ENCODE measurements at places on chromosomes 2 and 18.

DNA sequence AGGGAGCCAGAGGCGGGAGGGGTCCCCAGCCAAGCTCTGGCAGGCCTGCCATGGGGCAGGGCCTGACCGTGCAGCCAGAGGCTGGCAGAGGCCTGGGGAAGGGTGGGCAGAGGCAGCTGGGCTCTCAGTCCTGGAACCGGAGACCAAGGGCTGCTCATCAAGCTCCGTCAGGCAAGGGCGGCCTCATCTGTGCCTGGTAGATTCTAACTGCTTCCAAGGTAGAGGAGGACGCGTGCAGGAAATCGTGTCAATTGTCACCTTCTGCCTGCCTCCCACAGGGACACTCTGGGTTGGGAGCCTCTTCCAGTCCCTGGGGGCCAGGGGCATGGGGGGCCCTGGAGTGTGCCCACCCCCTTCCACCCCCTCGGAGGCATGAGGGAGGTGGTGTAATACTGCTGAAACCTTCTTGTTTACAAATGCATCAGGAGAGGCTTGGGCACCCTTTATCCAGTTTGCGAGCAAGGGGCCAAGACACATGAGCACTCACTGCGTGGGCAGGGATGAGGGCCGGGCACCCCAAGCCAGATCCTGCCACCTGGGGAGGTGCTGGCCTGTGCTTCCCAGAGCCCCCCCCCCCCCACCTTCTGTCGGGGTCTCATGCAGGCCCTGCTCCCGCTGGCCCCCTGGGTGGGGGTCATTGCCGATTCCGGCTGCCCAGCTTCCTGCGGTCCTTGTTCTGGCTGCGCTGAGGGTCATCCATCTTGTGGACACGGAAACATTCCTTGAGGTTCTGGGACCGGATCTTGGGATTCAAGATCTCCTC, 9.0 kb downstream of the SNORC start:
- no peak for DNase-seq
- H3K27me3 ChIP-seq: peaks cover 7% of the 10 kb centered on the region
- H3K4me3 ChIP-seq: no peak overlapping the region
- no peaks in the 10 kb centered on the region for H3K36me3 ChIP-seq

- H3K27me3 ChIP-seq: no peaks in the 10 kb centered on the region
- no peak overlapping the region for H3K27ac ChIP-seq
- no peak for DNase-seq
- H3K4me1 ChIP-seq: no peaks in the 10 kb centered on the region
Observed at GRCh38 chr18:47635416-47635815, 295.0 kb downstream of the SMAD2 start.

DNA sequence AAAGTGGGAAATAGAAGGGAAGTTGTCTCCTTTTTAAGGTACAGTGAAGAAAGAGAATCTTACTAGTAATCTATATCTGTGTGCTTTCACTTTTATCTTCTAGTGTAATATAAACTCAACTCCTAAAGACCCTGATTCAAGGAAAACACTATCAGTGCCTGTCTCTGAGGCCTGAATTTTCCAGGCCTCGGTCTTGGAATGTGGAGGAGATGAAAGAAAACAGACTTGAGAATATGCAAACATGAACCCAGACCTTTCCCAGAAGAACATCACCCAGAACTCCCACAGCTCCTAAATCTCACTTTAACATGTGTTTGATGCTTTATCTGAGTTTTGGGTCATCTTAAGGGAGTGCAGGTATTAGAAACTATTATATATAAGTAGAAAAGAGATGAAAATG, 51.8 kb downstream of the EPB41L5 start:
- H3K27ac ChIP-seq: no peak overlapping the region
- H3K36me3 ChIP-seq: no peaks in the 10 kb centered on the region
- H3K27me3 ChIP-seq: peaks cover 5% of the 10 kb centered on the region
- H3K4me1 ChIP-seq: no peaks in the 10 kb centered on the region

- no peak for DNase-seq
- H3K27me3 ChIP-seq: peaks cover 16% of the 10 kb centered on the region
- H3K4me1 ChIP-seq: peaks cover 7% of the 10 kb centered on the region
- no peak overlapping the region for H3K27ac ChIP-seq
Observed at GRCh38 chr2:42008241-42008921, 39.4 kb upstream of the PKDCC start.

- DNase-seq: no peak
- peaks cover 2% of the 10 kb centered on the region for H3K4me1 ChIP-seq
- H3K4me3 ChIP-seq: no peak overlapping the region
- no peaks in the 10 kb centered on the region for H3K27me3 ChIP-seq
- H3K36me3 ChIP-seq: peaks cover 22% of the 10 kb centered on the region
- H3K27ac ChIP-seq: no peak overlapping the region
Observed at GRCh38 chr2:20288642-20289340, 61.9 kb downstream of the PUM2 start.

GRCh38 chr18:36432880-36433555, 135.5 kb downstream of the FHOD3 start:
- H3K27ac ChIP-seq: no peak overlapping the region
- H3K4me1 ChIP-seq: no peaks in the 10 kb centered on the region
- H3K36me3 ChIP-seq: no peaks in the 10 kb centered on the region
- H3K27me3 ChIP-seq: no peaks in the 10 kb centered on the region

GRCh38 chr2:52874466-52875106, 893.0 kb upstream of the CHAC2 start:
- H3K27me3 ChIP-seq: no peaks in the 10 kb centered on the region
- no peak overlapping the region for H3K27ac ChIP-seq
- no peaks in the 10 kb centered on the region for H3K36me3 ChIP-seq
- H3K4me3 ChIP-seq: no peak overlapping the region

DNA sequence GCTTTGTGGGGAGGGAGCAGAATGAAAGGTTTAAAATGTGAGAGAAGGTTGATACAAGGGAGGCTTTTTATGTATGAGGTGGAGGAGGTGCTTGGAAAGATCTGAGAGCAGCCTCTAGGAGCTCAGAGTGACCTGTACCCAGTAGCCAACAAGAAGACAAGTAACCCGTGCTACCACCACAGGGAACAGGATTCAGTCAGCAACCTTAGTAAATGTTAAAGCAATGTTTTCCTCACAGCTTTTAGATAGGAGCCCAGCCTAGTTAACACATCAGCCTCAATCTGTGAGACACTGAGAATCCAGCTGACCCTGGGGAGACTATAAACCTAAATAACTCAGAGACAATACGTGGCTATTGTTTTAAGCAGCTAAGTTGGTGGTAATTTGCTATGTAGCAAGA, 194.9 kb upstream of the NT5C1B start:
- no peak overlapping the region for H3K27ac ChIP-seq
- no peak overlapping the region for H3K4me3 ChIP-seq
- no peak for DNase-seq
- H3K36me3 ChIP-seq: no peaks in the 10 kb centered on the region
- no peaks in the 10 kb centered on the region for H3K4me1 ChIP-seq

- H3K4me1 ChIP-seq: no peaks in the 10 kb centered on the region
- H3K4me3 ChIP-seq: no peak overlapping the region
- DNase-seq: no peak
- no peaks in the 10 kb centered on the region for H3K36me3 ChIP-seq
- H3K27ac ChIP-seq: no peak overlapping the region
Observed at GRCh38 chr2:23649819-23650218, 264.8 kb downstream of the KLHL29 start.

DNA sequence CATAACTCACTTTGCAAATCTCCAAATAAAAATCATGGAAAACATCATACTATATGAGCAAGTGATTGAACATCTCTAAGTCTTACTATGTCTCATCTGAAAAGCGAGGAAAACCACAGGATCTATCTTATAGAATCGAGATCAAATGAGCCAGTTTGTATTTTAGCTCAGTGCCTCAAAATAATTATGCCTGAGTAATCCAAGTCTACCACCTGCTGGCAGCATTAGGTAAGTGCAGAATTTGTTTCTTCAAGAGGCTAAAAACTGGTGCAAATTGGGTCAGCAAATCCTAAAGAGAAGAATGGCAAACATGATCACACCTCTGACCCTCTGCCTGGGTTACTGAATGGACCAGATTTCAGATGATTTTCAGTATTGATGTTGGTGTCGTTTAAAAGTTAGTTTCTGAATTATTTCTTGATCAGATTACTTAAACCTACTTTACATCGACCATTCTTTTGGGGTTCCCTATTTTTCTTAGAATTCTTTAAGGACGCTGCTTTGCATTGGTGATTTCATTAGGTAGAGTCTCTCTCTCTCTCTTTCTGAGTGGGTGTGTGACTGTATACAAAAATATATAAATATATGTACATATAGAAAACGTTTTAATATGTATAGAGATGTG, 12.7 kb upstream of the FHOD3 start:
- peaks cover 1% of the 10 kb centered on the region for H3K4me1 ChIP-seq
- H3K4me3 ChIP-seq: no peak overlapping the region
- H3K27ac ChIP-seq: no peak overlapping the region

DNA sequence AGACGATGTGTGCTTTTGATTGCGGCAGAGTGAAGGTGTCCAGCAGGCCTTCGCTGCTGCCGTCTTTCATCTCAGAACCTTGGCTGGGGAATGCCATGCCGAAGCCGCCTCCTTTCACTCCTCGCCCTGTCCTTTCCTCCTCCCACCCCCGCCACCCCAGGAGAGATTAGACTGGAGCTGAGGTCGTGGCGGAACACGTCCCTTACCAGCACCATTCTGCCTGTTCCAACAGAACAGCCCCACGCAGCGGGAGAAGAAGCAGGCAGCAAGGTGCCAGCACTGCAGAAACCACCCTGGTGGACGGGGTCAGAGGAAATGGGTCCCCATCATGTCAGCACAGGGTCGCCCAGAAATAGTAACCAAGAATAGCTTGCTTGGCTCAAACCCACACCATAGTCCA, 24.8 kb upstream of the RBM44 start:
- peaks cover 72% of the 10 kb centered on the region for H3K36me3 ChIP-seq
- H3K27me3 ChIP-seq: no peaks in the 10 kb centered on the region
- no peaks in the 10 kb centered on the region for H3K4me1 ChIP-seq
- H3K27ac ChIP-seq: no peak overlapping the region

DNA sequence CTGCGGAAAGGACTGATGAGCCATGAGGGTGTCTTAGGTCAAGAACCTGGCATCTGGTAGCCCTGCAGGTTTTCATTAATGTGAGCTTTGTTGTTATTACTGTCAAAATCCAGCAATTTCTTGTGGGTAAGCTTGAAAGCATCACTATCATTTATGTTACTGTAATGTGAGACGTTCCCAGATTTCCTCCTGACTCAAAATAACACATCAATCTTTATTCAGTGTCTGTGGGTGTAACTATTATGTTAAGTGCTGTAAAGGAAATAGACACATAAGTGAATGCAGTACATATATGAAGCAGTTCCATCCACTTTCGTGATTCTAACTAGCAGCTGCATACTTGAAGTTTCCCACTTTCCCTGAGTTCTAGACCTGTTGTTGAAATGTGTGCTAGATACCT, 89.8 kb downstream of the FHOD3 start:
- H3K27ac ChIP-seq: no peak overlapping the region
- no peak overlapping the region for H3K4me3 ChIP-seq
- no peak for DNase-seq
- no peaks in the 10 kb centered on the region for H3K4me1 ChIP-seq
- no peaks in the 10 kb centered on the region for H3K27me3 ChIP-seq

- DNase-seq: no peak
- no peaks in the 10 kb centered on the region for H3K27me3 ChIP-seq
- peaks cover 12% of the 10 kb centered on the region for H3K4me1 ChIP-seq
- H3K36me3 ChIP-seq: no peaks in the 10 kb centered on the region
- no peak overlapping the region for H3K27ac ChIP-seq
Observed at GRCh38 chr2:231666171-231667095, 41.9 kb upstream of the PTMA start.

- H3K27ac ChIP-seq: no peak overlapping the region
- H3K4me3 ChIP-seq: no peak overlapping the region
- peaks cover under 1% of the 10 kb centered on the region for H3K4me1 ChIP-seq
- no peaks in the 10 kb centered on the region for H3K36me3 ChIP-seq
- no peak for DNase-seq
Observed at GRCh38 chr18:63997606-63998005, 27.7 kb downstream of the SERPINB8 start.

- no peak overlapping the region for H3K27ac ChIP-seq
- no peaks in the 10 kb centered on the region for H3K36me3 ChIP-seq
- H3K4me1 ChIP-seq: no peaks in the 10 kb centered on the region
Observed at GRCh38 chr18:44181951-44182747, 498.5 kb upstream of the SETBP1 start.

Measured in activated T-helper 2 cell treated with anti-CD3 and anti-CD28 coated beads, Interferon-gamma antibody, Interleukin-2, Interleukin-4, amounts not matched to agents 10 μg/mL and 5 μg/mL and 100 μg/mL, durations not matched to agents 14 hours and 24 hours and 36 hours (primary cell).